Naive B cell (primary cell): ENCODE measurements at places on chromosomes 13 and 19. TPM values are rescaled to one million over a fixed set of nuclear protein-coding genes. Genes with fewer than 3 reads are reported as not detected.

Gene SERPINE3
- not detected for polyA plus RNA-seq

Gene KIR2DL3
- polyA plus RNA-seq: not detected

Gene MISP
- not detected for polyA plus RNA-seq

Gene NKPD1
- polyA plus RNA-seq: not detected

Gene KLHL1
- not detected for polyA plus RNA-seq

Gene SLC15A1
- not detected for polyA plus RNA-seq

Gene LAMP1
- polyA plus RNA-seq: 21.4 TPM

DNA sequence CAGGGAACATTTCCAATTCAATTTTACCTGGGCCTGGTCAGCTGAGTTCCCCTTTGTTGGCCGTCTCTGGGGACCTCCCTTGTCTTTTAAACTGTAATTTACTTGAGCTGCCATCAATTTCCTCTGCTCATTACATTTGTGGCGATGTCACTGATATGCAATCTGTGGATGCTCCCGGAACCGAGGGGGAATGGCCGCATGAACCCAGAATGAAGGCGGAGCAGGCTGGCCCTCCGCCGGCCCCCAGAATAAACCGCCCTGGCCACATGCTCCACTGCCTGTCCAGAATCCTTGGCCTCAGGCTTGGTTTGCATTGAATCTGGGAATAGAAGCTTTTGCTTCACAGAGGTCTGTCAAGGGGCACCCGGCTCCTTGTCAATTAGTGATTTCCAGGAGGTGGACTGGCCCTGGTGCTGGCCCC is 276.8 kb downstream of the TEX29 start:
- no peak for DNase-seq

DNA sequence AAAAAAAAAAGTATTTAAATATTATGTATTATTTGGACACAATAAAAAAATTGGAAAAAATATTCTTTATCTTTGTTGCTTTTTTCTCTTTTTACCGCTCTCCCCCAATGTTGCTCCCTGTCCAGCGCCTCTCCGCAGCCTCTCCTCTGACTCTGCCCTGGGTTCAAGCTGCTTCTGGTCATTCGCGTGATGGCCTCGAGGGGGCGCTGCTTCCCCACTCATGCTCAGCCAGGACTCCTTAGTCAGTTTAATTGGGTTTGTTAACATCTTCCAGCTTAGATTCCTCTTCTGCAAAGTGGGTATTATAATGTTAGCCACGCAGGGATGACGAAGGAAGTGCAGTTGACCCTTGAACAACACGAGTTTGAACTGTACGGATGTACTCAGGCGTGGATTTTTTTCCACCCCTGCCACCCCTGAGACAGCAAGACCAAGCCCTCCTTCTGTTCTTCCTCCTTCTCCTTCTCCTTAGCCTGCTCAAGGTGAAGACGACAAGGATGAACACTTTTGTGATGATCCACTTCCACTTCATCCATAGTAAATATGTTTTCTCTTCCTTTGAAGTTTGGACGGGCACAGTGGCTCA is 4.9 kb upstream of the NWD1 start:
- peak; percentile 48 for DNase-seq

DNA sequence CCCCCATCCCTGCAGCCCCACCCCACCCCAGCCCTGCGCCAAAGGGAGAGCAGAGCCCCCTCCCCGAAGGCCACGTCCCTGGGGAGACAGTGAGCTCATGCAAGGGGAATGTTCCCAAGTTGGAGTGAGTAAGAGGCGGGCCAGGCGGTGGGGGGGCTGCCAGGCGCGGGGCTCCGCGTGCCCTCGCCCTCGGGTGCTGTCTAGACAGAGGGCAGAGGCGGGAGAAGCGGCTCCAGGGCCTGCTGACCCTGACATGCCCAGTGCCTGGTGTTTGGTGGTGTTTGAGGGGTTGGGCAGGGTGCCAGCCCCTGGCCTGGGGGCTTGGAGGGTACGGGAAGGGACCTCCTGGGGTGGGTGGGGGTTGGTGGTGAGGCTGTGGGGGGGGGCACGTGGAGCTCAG is 1.0 kb downstream of the FSTL3 start:
- DNase-seq: no peak

DNA sequence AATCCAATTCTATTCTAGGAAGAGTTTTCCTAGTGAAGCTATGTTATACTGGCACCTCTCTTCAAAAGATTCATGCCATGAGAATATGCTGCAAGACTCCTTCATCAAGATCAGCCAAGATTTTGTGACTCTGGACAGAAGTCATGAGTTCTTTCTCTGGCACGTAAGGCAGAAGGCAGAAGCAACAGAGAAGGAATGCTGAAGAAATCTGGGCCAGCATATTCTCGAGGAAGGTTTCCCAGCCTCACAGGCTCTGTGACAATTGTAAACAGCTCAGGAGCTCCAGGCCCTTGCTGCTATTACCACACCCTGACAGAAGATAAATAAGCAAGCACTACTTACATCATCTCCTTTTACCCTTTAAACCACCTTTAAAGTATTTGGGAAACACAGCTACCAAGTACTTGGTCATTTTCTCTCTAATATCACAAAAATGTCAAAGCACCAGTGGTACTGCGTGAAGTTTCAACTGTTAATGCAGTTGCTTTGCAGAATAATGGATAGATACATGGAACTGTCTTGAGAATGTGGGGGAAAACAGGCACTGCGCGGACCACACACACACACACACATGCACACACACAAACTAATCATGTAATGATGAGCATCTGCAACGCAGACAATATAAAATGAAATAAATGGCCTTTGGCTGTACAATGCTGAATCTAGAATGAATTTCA is 55.4 kb downstream of the INTS6 start:
- DNase-seq: no peak

DNA sequence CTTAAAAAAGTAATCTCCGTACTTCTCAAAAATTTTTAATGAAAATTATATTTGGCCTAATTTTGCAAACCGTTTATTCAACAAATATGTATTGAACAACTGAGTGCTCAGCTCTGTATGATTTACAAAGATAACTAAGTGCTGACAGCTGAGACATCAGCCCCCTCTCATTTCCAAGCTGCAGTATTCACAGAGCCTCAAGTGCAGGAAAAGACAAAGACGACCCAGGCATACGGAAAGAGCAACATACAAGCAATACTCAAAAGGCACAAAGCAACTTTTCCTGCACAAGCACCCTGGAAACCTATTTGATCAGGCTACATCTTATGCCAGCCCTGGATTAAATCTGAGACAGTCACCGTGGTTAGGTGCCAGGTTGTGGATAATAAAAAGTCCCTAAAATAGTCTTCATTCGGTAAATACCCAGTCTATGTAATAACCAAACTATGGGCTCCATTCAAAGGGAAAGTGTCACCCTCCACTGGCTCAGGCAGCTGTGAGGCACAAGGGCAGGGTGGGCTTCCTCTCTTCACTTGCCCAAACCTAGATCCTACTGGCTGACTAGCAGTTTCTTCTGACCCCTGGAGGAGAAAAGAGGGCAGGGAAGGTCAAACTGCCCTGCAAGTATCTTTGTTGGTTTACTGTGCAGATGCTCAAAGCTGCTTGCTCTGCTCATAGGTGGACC is 65.5 kb downstream of the TBC1D4 start:
- no peak for DNase-seq

- no peak for DNase-seq
Observed at GRCh38 chr19:56085571-56086275, 35.4 kb downstream of the ZNF787 start.

DNA sequence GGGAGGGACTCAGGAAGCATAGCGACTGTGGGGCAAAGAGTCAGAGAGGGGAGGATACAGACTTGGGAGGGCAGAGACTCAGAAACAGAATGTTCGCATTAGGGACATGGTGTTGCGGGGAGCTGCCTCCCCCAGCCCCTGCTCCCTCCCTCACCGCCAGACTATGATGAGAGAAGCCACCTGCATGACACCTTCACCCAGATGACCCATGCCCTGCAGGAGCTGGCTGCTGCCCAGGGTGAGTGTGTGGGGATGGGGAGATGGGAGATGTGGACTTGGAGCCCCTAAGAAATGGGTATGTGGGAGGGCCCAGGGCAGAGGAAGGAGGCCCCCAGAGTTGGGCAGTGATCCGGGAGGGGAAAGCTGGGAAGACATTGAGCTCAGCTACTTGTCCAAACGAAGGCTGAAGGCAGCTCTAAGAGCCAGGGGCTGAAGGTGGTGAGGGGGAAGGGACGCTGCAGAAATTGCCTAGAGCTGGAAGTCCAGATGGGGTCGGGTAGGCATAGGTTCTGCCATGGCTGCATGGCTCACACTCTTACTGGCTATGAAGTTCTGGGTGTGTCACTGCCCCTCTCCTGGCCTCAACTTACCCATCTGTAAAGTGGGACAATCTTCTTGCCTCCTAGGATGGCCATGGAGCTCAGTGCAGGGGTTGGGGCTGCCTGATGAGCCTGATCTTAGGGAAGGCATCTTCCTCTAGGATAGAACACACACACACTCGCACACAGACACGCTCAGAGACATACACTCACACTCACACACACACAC is 1.4 kb downstream of the SPACA6 start:
- DNase-seq: no peak

DNA sequence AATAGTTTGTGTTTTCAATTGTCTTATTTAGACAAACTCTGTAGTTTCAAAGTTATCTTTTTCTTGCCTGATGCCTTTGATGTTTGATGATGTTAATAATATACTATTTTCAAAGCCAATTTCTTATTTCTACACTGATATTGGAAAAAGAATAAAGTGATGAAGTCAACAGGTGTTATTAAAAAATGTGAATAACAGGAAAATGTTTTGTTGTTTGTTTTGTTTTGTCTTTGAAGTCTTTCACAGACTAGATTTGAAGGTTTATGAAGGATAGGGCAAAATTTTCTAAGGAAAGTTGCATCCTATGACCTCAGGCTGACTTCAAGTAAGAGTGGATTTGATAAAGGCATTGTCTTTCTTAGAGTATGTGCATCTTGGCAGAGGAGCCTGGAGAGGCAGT is 31.2 kb downstream of the ZNF790 start:
- DNase-seq: no peak

- no peak for DNase-seq
Observed at GRCh38 chr19:44823373-44823698, 14.4 kb downstream of the BCAM start.

- peak; percentile 17 for DNase-seq
Observed at GRCh38 chr19:1173159-1173844, 766 bp downstream of the SBNO2 start.

DNA sequence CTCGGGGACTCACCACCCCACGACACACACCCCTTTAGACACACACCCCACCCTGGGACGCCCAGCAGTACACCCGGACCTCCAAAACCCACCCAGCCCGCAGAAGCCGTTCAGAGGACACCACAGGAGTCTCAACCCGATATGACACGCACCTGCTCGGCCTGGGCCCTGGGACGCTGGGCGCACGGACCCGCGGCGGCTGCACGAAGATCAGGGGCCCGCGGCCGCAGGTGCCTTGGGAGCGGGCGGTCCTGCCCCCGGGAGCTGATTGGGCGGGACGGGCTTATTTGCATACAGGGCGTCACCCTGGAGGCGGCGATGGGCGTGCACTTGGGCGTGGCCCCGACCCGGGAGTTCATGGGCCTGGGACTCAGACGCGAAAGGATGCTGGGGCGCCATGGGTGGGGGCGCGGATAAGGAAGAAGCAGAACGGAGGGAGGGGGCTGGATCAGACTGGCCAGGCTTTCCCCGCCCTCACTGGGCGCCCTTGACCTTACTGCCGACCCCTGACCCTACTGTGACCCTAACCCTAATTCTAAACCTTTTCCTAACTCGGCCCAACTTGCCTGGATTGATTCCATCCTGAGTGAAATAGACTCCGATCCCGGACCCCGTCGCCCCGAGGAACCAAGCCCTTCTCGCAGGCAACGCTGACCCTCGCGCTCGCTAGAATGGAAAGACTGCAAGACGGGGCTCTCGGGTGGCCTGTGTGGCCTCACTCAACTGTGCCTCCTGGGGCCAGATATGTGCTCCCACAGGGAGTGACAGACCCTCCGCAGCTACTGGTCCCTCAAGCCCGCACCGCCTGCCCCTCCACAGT is at the start of gene MEF2B:
TSS of gene MEF2B (minus strand) at position 211 of the 820 bp plus-strand sequence. CDS start 19,528 bp downstream, outside the sequence.
- peak; percentile 83 for DNase-seq

GRCh38 chr13:109767023-109767422 is 19.4 kb downstream of the IRS2 start:
- no peak for DNase-seq

GRCh38 chr19:10654610-10655456 is 687 bp downstream of the ILF3 start:
- DNase-seq: no peak

DNA sequence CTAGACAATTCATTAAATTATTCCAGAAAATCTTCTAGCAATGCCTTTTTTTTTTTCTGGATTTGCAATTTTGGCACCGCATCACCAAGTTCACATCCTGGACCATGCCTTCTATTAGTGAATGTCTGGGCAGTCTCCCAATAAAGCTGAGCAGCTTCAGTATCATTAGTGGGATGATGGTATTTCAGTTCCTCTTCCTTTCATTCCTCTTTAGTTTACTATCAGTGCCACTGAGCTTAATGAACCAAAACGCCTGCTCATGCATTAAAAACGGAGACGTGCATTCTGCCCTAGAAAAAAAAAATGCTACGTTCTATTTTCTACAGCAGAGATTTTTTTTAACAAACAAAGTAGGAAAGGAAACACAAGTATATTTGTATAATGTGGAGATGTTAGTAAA is 343.0 kb downstream of the PCDH9 start:
- peak; percentile 49 for DNase-seq

DNA sequence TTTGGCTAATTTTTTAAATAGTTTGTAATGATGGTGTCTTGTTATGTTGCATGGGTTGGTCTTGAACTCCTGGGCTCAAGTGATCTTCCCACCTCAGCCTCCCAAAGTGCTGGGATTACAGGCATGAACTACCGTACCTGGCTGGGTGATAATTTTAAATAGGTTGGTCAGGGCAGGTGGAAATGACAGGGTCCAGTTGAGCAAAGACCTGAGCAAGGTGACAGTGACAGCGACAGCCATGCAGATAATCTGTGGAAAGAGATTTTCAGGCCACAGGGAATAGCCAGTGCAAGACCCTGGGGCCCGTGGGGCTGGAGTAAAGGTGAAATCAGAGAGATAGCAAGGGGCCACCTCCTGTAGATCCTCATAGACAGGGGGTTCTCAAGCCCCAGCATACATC is 3.5 kb downstream of the SPACA6 start:
- no peak for DNase-seq

- no peak for DNase-seq
Observed at GRCh38 chr19:41479757-41480191, 36.8 kb downstream of the ERICH4 start.

DNA sequence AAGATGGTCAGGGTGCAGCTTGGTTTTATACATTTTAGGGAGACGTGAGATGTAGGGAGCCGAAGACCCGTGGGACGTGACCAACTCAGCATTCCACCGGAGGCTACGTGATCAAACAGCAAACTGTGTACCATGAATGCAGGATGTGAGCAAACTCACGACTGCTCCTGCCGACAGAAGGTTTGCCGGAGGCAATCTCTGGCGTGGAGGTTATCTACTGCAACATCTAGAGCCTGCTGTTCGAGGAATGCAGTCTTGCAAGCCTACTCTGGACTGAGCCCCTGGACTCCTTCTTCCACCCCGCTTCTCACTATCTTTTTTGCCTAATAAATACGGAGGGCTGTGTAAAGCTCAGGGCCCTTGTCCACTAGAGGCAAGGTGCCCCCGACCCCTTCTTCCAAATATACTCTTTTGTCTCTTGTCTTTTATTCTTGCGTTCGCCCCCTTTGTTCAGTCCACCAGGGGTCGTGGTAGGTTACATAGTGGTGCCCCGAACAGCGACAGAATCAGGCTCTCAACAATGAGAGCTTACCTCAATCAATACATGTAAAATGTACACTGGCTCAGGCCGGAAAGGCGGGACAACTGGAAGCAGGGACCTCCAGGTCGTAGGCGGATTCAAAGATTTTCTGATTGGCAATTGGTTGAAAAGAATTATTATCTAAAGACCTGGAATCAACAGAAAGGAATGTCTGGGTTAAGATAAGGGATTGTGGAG is 8.9 kb upstream of the OR1I1 start:
- no peak for DNase-seq

GRCh38 chr13:101383595-101383994 is 32.7 kb downstream of the NALCN start:
- DNase-seq: no peak
